ENCODE measurements at places on chromosomes 1 and 21.

DNA sequence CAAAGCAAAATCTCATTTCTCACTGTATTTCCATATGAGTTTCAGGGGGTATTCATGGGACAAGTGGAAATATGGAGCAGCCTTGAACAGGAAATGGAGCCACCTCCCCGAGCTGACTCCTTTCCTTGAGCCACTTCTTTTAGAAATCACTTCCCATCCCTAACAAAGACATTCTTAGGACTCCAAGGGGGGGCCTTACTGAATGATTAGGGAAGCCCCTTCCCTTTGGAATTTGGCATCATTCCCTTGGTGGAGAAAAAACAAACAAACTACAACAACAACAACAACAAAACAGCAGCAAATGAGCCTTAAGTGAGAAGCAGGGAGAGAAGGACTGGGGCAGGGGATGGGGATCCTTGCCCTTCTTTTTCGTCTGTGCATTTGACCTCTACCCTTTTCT lies 278.3 kb downstream of the ZNF648 start:
- no peak for DNase-seq

DNA sequence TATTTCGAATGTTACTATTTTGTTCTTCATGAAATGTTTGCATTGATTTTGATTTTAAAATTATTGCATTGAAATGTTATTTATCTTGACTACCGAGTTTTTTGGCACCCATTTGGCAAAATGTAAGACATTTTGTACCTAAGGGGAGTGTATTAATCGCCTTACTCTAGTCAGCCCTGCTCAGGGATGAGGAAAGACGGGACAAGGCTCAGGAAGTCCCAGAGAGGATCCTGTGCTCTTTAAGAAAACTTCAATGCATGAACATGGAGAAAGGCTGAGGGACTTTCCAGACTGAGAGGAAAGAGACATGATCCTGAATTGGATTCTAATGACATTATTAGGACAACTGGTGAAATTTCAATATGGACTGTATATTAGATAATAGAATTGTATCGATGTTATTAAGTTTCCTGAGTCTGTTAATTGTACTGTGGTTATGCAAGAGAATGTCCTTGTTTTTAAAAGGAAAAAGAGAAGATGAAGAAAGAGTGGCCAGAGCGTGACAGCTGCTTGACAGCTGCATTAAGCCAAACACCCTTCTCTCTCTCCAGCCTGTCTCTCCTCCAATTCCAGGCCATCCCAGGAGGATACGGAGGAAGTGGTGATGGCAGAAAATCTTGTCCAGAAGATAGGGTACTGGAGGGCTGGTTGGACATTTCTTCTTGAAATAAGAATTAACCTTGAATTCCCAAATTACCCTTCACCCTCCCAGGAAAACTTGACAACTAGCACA lies 66.0 kb downstream of the PLEKHA6 start:
- DNase-seq = no peak

DNA sequence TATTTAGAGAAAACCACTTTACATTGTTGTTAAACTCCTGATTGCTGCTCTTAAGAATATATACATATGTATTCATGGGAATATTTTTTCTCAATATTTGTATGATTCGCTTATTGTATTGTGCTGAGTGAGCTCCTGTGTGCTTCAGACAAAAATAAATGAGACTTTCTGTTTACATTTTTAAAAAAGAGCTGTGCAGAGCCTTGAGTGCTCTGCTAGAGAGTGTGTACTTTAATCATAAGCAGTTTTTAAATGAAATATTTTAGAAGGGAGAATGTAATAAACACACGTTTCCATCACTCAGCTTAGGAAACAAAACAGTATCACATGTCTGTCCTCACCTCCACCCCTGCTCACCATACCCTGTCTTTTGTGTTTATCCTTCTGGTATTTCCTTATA lies 9.7 kb downstream of the PTPN14 start:
- DNase-seq = no peak

DNA sequence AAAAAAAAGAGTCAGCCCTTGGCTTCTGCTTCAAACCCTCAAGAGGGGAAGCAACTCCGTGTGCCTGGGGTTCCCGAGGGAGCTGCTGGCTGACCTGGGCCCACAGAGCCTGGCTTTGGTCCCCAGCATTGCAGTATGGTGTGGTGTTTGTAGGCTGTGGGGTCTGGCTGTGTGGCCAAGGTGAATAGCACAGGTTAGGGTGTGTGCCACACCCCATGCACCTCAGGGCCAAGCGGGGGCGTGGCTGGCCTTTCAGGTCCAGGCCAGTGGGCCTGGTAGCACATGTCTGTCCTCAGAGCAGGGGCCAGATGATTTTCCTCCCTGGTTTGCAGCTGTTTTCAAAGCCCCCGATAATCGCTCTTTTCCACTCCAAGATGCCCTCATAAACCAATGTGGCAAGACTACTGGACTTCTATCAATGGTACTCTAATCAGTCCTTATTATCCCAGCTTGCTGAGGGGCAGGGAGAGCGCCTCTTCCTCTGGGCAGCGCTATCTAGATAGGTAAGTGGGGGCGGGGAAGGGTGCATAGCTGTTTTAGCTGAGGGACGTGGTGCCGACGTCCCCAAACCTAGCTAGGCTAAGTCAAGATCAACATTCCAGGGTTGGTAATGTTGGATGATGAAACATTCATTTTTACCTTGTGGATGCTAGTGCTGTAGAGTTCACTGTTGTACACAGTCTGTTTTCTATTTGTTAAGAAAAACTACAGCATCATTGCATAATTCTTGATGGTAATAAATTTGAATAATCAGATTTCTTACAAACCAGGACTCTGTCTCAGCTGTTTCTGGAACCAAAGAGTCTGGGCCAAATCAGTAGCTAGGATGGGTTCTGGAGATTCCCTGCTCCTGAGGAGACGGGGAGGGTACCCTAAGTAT lies 26.8 kb upstream of the KDM4A start:
- no peak for DNase-seq

GRCh38 chr1:223048026-223048425 lies 95.0 kb downstream of the TLR5 start:
- DNase-seq = no peak

All from suppressor macrophage treated with lipopolysaccharide for 1 hour (primary cell).